ENCODE measurements at places on chromosomes 1 and 21.

DNA sequence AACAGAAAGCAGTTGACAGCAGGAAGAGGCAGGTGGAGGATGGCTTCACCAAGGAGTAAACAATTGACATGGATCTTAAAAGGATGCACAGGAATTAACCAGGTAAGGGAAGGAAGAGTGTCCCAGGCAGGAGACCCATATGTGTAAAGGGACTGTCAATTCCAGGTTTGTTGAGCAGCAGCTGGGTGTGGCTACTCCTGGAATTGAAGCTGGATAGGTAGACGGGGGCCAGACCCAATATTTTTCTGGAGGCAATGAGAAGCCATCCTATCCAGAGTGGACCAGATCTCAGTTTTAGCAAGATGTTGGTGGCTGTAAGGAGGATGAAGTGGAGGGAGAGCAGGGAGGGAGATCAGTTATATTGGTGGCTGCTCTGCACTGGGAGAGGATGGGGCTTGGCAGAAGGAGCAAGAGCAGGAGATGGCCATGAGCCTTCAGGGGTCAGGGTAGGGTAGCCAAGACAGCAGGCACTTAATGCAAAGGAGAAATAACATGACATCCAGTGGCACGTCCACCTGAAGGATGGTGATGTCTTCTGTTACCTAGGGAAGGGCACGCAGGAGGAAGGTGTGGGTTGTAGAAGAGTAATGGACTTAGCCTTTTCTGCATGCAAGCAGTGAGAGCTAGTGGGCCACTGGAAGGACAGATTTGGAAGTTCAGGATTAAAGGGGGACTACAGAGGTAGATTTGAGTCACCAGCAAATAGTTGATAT is 146.7 kb upstream of the HMGB4 start:
- DNase-seq = no peak

DNA sequence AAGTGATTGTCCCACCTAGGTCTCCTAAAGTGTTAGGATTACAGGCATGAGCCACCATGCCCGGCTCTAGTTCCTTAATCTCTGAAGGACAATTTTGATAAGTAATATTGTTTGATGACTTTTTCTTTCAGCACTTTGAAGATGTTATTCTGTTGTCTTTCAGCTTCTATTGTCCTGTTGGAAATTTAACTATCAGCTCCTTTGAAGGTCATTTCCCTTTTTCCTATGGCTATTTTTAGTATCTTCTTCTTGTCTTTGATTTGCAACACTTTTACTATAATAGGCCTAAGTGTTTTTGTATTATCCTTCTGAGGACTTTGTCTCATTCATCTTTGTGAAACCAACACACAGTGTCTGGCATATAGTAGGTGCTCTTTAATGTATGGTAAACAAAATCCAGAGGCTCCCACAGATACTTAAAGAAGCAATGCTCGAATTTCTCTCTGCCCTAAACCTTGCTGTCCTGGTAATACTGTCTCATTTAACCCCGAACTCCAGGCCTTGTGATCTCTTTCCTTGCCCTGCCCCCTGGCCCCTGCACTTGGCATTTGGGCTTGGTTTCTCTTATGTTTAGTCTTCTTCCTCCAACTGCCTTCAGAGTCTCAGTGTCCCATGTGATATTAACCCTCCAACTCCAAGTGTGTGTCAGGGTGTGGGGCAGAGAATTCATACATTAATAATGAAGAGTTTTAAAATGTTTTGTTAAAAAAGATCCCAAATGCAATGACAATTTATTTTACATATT is 19.0 kb upstream of the AGO1 start:
- no peak for DNase-seq

DNA sequence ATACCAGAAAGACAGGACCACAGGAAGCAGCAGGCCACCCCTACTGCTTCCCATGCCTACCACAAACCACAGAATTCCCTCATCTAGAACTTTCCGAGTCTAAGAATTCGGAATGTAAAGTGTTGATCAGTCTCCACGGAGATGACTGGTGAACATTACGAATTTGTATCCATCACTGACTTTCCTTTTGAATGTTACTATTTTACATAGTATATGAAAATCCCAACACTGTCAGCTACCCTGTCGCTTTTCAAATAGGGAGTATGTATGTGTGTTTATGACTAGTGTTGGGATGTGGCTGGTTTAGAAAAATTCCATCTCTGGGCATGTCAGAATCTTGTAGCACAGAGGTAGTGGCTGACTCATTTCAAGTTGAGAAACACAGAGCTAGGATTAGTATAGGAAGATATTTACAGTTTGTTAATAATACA is 118.2 kb downstream of the COQ8A start:
- no peak for DNase-seq

- DNase-seq = no peak
Measured at GRCh38 chr1:78277253-78277652, 213.5 kb upstream of the PTGFR start.

DNA sequence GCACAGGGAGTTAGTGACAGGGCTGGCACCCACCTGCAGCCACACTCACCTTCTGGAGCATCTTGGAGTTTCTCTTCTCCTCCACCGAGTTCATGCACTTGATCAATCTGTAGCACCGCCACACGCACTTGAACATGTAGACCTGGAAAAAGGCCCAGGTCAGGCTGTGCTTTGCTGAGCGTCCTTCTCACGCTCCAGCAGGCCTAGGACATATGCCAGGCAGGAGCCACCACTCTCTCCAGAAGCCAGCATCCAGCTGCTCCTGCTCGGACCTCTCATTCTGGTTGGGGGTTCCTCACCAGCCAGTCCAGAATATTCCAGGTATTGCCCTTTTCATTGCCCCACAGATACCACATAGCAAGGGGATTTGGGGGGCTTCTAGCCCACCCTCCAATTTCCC is 11.7 kb upstream of the MATN1 start:
- no peak for DNase-seq

DNA sequence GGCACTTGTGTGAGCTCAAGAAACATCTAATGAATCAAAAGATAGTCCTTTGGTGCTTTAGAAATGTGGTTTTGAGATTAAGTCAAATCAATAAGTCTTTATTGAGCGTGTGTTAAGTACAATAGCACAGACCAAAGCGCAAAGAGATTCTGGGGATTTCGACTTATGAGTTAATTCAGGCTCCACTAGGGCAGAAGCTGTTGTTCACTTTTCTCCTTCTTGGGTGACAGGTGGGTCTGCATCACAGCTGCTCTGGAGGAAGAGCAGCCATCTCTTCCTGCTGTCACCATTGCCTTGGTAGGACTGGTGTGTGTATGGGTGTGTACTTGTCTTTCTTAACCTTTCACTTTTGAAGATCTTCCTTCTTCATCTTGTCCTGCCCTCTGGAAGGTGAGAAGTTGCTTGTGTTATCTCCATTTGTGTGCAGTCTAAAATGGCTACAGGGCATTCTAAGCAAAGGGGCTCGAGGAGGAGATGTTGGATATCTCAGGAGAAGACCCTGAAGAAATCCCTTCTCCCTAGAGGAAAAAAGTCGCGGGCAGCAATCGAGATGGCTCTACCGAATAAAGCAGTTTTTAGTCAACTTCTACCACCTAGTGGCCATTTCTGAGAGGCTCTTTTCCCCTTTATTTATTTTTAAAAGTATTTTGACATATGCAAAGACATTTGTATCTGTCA is 22.9 kb upstream of the DISC1 start:
- DNase-seq = no peak

DNA sequence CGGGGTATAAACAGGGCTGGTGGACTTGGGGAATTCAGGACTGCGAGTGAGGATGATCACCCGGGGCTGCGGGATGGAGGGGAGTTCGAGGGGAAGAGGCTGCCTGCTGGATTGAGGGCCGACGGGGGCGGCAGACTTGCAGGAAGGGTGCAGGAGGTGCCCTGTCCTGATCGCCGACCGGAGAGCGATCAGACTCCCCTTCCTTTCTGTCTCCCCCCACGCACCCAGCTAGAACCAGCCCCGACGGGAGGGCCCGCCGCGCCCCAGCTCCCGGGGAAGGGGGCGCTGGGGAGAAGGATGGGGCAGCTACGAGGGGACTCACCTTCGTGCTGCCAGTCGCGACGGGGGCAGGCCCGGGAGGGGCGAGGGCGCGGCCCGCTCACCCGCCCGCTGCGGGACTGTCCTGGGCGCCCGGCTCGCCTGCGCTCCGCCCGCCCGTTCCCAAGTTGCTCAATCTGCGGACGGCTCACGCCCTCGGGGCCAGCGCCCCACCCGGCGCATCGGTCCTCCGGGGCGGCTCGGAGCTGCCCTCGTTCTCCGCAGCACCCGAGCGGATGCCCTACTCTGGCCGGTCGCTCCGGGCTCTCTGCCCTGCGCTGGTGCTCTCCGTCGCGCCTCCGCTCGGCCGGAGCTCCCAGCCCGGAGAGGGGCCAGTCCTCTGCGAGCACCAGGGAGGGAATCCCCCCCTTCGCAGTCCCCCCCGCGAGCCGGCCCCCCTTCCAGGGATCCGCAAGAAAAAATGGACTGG is at the start of gene RSPO1:
Gene RSPO1, minus strand, starts transcription at position 649 of the 748 bp plus-strand sequence. CDS start 5,231 bp downstream, outside the sequence.
- DNase-seq = no peak

DNA sequence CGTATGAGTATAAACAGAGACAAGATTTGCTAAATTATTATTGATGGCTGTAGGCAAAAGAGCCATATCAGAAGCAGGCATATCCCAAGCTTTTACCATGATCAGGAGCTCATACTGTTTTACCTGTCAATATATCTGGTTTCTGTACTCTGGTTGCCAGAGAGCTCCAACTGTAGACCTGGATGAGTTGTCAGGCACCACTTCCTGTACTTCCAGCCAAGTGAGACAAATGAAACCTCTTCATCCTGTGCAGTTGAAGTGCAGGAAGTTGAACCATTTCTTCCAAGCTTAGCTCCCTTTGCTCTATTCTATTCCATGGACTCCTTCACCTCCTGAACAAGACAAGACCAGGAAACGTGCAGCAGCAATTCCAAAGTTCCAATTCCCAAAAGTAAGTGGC is 115.6 kb downstream of the ZNF281 start:
- no peak for DNase-seq

DNA sequence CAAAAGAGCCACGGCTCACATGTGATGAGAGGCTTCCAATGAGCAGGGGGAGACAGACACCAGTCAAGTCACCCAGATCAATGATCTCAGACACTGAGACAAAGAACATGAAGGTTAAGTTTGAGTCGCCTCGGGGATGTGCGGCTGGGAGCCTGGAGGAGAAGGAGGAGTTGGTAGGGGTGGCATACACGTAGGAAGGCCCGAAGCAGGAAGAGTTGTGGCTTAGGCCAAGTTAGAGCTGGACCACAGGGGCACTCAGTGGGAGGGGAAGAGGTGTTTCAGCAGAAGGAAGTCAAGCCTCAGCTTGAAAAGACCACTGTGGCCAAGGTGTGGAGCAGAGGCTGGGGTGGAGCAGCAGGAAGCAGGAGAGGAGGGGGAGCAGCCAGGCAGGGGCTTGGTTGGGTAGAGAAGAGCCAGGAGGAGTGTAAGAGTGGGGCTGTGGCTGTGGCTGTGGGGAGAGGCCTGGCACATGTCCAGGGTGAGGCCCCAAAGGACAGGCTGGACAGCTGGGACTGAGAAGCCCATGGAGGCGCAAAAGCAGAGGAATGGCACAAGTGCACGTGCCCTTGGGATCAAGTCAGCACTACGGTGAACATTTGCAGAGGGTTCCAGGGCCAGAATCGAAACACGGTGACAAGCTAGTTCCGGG is 27.6 kb downstream of the CTNNBIP1 start:
- no peak for DNase-seq

GRCh38 chr1:175232335-175232734 is 39.8 kb upstream of the KIAA0040 start:
- no peak for DNase-seq

DNA sequence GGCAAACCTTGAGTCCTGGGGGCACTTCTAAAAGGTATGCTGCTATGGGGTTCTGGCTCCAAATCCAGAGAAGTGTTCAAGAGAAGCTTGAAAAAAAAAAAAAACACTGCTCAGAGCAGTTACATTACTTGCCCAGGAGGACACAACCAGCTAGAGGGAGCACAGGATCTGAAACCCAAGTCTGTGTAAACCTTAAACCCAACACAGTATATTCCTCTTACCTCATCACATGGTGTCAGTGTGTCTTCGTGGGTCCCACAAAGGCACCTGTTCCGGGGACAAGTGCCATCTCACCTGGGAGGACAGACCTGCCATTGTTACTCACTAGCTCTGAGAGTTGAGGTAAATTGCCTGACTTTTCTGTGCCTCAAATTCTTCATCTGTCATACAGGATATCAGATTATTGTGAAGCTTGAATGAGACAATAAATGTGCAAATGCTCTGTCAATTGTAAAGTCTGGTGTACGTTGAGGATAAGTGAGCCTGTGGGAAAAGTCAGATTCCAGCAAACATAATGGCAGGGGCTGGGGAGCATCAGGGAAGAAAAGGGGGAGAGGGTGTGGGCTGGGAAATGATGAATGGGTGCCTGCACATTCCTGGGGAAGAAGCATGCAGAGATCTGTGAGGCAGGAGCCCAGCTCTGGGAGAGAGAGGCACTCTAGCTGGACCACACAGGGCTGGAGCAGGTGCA is 170.4 kb upstream of the ZC3H12A start:
- DNase-seq = no peak

- no peak for DNase-seq
Measured at GRCh38 chr1:3893190-3893589, 6.9 kb downstream of the C1orf174 start.

GRCh38 chr1:65178235-65178634 is 30.2 kb downstream of the AK4 start:
- no peak for DNase-seq
